Kidney (tissue), 22 donors: ENCODE measurements at places on chromosomes 2 and 18.

- peak; percentile 61 for DNase-seq
Observed at GRCh38 chr2:1641523-1641922, 102.8 kb downstream of the PXDN start.

DNA sequence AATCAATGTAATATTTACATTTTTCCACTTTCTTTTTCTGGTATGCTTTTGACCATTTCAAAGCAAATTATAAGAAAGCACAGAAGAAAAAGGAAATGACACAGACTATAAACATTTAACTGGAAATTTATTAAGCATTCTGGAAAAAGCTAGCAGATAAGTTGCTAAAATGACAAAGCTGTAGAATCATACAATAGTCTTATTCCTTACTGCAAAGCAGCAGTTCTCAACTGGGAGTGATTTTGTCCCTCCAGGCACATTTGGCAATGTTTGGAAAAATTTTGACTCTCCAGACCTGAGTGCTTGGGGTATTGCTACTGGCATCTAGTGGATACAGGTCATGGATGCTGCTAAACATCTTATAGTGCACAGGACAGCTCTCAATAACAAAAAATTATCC, 75.1 kb downstream of the MBD5 start:
- DNase-seq = no peak

GRCh38 chr2:41909584-41909983, 138.2 kb upstream of the PKDCC start:
- DNase-seq = peak; percentile 53

DNA sequence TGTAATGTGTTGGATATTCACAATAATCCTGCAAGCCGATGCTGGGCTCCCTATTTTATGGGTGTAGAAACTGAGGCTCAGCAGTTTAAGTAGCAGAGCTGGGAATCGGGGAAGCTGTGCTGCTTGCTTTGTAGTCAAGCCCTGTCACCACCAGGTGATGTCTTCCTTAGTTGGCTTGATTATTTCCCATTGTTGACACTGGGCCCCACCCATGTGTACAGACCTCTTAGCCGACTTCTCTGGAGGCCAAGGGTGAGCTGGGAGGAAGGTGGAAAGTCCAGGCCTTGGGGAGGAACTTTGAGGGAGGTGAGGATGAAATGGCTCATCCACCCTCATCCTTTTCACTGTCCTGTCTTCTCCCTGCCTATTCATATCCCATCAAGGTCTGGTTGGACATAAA, 60.0 kb downstream of the CAPN13 start:
- no peak for DNase-seq
